ENCODE measurements at places on chromosomes 3 and 15. TPM values are rescaled to one million over a fixed set of nuclear protein-coding genes. Genes with fewer than 3 reads are reported as not detected.

GRCh38 chr3:37171144-37171543 lies 3.2 kb downstream of the LRRFIP2 start:
- DNase-seq: no peak

LRRIQ4 gene
- not detected for total RNA-seq

CHCHD4 gene
- 11.1 TPM for total RNA-seq

ARRDC4 gene
- total RNA-seq: 48.2 TPM

GOLGA6D gene
- 0.18 TPM for total RNA-seq

CLRN1 gene
- not detected for total RNA-seq
